ENCODE measurements at places on chromosomes 12 and 14.

GRCh38 chr12:1174659-1175058 lies 183.6 kb downstream of the ERC1 start:
- DNase-seq: no peak

DNA sequence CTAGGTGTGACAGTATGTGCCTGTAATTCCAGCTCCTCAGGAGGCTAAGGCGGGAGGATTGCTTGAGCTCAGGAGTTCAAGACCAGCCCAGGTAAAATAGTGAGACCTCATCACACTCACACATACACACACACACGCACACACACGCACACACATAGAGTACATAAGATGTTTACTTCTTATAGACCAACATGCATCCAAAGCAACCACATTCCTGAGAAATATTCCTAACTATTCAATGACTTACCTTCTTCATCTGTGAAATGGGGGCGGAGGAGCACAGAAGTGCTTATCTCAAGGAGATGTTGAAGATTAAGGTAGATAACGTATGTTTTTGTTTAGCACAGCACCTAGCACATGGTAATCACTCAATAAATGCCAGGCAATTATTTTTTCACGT lies 6.4 kb downstream of the NDUFA12 start:
- DNase-seq: no peak

DNA sequence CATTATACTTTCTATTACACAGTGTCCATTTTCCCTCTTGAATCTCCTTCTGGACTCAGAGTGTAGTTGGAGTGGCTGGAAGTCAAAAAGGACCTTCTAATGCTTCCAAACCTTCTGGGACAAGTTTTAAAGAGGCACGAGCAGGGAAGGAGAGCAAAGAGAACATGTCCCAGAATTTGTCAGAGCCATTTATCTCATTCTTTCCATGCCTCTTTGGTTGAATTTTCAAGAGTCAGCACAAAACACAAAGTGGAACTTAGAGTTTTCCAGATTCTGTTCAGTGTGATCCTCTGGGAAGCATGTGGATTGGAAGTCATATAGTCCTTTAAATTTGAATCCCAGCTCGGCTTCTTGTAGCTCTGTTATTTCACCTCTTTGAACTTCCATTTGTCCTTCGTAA lies 138.2 kb upstream of the PWP1 start:
- no peak for DNase-seq

- DNase-seq: no peak
These were observed 373.9 kb downstream of the ALG10 start for GRCh38 chr12:34396006-34396860.

- no peak for DNase-seq
These were observed 24.9 kb downstream of the CRACR2A start for GRCh38 chr12:3727877-3728632.

- no peak for DNase-seq
These were observed at the start of gene NRXN3 for GRCh38 chr14:78170203-78170602. TSS of gene NRXN3 (plus strand) at chr14:78170373. CDS start at chr14:78243094, 72,721 bp downstream.

- no peak for DNase-seq
These were observed 1891.5 kb upstream of the SEL1L start for GRCh38 chr14:83425138-83425537.

DNA sequence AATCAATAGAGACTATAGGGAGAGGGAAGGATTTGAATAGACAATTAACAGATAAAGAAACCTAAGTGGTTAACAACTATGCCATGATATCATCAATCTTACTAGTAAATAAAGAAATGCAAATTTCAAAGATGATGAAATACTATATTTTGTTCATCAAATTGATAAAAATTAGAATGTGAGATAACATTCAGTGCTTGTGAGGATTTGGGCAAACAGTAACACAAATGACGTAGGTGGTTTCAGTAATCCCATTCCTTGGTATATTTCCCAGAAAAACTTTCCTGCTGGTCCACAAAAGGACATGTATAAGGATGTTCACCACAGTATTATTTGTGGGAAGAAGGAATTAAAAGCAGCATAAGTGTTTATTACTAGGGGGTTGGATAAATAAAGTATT lies 136.0 kb downstream of the ERC1 start:
- no peak for DNase-seq

GRCh38 chr12:120290609-120291305 lies 946 bp downstream of the RNU4-2 start:
- no peak for DNase-seq

DNA sequence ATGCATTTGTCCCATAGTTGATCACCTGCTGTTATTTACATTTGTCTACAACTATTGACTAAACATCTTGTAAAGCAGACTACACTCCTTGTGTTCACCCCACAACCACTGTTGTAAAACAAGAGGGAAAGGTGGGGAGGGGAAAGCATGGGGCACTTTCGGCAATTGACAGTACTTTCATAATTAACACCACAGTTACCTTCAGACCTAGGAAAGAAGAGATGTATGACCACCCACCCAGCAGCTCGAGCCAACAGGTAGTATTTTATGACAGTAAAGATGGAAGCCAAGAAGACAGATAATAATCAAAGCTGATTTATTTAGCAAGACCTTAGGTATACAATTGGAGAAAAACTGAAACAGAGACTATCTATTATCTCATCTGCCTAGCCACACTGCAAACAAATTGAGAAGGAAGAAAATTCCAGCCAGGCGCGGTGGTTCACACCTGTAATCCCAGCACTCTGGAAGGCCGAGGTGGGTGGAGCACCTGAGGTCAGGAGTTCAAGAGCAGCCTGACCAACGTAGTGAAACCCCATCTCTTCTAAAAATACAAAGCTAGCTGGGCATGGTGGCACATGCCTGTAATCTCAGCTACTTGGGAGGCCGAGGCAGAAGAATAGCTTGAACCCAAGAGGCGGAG lies 11.2 kb downstream of the HECTD4 start:
- DNase-seq: no peak

- DNase-seq: no peak
These were observed 41.5 kb downstream of the KCTD10 start for GRCh38 chr12:109435428-109436187.

- no peak for DNase-seq
These were observed 93.8 kb downstream of the NDUFA12 start for GRCh38 chr12:94909663-94910062.

DNA sequence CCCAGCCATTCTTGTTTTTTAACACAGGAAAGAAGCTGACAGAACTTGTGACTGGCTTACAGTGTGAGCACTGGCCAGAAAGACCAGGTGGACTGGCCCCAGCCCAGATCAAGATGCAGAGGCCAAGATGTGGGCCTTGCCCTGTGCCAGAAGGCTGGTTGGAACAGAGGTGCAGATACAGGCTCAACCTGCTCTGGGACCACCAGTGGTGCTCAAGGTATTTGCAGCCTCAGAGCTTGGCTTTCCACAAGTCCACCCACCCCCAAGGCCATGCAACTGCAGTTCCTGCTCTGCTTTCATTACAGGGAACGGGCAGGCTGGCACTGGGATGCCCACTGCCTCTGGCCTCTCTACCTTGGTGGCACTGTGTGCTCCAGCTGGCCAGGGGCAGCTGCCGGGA lies 23.3 kb downstream of the ZFC3H1 start:
- DNase-seq: no peak

DNA sequence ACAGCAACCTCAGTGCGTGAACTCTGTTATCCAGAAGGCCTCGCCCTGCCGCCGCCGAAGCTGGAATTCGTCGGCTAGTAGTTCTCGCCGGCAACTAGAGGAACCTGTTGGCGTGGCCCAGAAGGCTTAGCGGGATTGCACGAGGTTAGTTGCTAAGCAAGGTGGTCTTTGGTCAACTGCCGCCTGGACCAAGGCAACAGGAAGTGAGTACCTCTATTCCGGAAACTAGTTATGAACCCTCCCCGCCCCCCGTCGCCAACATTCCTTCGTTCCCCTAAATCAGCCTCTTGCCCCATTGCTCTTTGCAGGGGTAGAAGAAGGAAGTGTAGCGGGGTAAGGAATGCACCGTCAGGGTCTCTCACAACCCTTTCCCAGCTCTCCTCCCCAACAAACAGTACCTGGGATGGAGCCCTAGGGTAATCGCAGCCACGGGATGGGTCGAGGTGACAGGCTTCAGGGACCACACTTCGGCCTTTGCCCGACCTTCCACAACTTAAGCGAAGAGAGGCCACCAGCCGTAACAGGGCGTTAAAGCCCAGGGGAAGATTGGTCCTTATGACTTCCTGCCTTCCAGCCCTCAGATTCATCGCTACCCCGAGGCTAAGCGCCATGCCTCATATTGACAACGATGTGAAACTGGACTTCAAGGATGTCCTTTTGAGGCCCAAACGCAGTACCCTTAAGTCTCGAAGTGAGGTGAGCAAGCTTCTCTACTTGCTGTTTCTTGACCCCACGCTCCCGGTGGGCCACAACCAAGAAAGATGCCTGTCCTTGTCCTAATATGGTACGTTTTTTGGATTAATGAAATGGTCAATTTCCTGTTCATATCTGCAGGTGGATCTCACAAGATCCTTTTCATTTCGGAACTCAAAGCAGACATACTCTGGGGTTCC lies at the start of gene GMPR2:
Gene GMPR2 (plus strand): TSS at position 285 of the 893 bp plus-strand sequence. CDS start 325 bp downstream, at position 610.
- DNase-seq: no peak

GRCh38 chr14:61437381-61437780 lies 116.0 kb downstream of the PRKCH start:
- no peak for DNase-seq

Measured in activated CD4-positive, alpha-beta T cell treated with anti-CD3 and anti-CD28 coated beads for 24 hours (primary cell).